Stomach (tissue), 19 donors: ENCODE measurements at places on chromosomes 16 and 17.

- H3K36me3 ChIP-seq = no peaks in the 10 kb centered on the region
- DNase-seq = no peak
- H3K4me3 ChIP-seq = no peak overlapping the region
- H3K27ac ChIP-seq = no peak overlapping the region
- no peaks in the 10 kb centered on the region for H3K27me3 ChIP-seq
- H3K4me1 ChIP-seq = no peaks in the 10 kb centered on the region
These were observed 20.0 kb downstream of the SLC38A8 start for GRCh38 chr16:84022644-84023043.

- H3K27me3 ChIP-seq = no peaks in the 10 kb centered on the region
- no peaks in the 10 kb centered on the region for H3K4me1 ChIP-seq
- H3K36me3 ChIP-seq = no peaks in the 10 kb centered on the region
- no peak overlapping the region for H3K4me3 ChIP-seq
- no peak for DNase-seq
These were observed 7.8 kb upstream of the SLC46A1 start for GRCh38 chr17:28413804-28414203.

- H3K27me3 ChIP-seq = no peaks in the 10 kb centered on the region
- peak; percentile 90 for DNase-seq
- H3K4me1 ChIP-seq = peaks cover 5% of the 10 kb centered on the region
- H3K4me3 ChIP-seq = no peak overlapping the region
- H3K27ac ChIP-seq = peak overlapping the region; percentile 54
These were observed 14.6 kb upstream of the CIITA start for GRCh38 chr16:10862438-10862837.

GRCh38 chr17:68732301-68732749 lies 131.2 kb upstream of the FAM20A start:
- no peaks in the 10 kb centered on the region for H3K36me3 ChIP-seq
- H3K4me3 ChIP-seq = no peak overlapping the region
- DNase-seq = no peak
- H3K27me3 ChIP-seq = no peaks in the 10 kb centered on the region
- peaks cover 4% of the 10 kb centered on the region for H3K4me1 ChIP-seq

DNA sequence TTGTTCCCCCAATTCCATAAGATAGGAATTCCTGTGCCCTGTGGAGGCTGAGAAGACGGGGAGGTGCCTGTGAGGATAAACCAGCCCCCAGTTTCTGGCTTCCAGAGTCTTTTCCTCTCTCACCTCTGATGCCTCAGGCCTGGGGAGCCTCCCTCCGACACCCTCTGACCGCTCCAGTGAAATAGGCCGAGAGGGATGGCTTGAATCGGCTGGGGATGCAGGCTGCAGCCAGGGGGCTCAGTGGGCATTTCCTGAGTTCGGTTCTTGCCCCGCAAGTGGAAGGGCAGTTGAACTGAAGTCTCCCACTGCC lies 339.4 kb downstream of the SEC14L1 start:
- no peaks in the 10 kb centered on the region for H3K27me3 ChIP-seq
- H3K36me3 ChIP-seq = peaks cover 29% of the 10 kb centered on the region
- no peak overlapping the region for H3K27ac ChIP-seq
- H3K4me3 ChIP-seq = no peak overlapping the region
- H3K4me1 ChIP-seq = peaks cover 78% of the 10 kb centered on the region

- peak; percentile 38 for DNase-seq
- no peaks in the 10 kb centered on the region for H3K27me3 ChIP-seq
- H3K4me1 ChIP-seq = no peaks in the 10 kb centered on the region
- peaks cover 71% of the 10 kb centered on the region for H3K36me3 ChIP-seq
- H3K4me3 ChIP-seq = no peak overlapping the region
These were observed 37.2 kb downstream of the SIAH1 start for GRCh38 chr16:48347980-48348379.

DNA sequence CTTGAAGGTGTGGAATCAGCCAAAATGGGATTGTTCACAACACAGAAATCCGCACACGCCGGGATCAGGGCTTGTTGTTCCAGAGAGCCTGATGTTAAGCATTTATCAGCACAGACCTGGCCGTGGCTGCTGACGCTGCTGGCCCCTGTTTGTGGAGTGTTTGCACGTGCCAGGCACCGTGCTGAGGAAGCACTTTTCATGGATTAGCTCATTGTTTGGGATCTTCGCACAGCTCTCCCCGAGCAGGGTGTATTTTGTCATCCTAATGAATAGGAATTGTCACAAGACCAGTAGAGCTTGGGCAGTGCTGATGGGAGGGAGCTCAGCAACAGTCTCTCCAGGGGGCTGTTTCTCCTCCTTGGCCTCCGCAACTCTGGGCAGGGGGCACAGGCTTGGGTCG lies 160.4 kb upstream of the PLCG2 start:
- peak; percentile 66 for DNase-seq
- H3K4me1 ChIP-seq = peaks cover 25% of the 10 kb centered on the region
- no peaks in the 10 kb centered on the region for H3K27me3 ChIP-seq

DNA sequence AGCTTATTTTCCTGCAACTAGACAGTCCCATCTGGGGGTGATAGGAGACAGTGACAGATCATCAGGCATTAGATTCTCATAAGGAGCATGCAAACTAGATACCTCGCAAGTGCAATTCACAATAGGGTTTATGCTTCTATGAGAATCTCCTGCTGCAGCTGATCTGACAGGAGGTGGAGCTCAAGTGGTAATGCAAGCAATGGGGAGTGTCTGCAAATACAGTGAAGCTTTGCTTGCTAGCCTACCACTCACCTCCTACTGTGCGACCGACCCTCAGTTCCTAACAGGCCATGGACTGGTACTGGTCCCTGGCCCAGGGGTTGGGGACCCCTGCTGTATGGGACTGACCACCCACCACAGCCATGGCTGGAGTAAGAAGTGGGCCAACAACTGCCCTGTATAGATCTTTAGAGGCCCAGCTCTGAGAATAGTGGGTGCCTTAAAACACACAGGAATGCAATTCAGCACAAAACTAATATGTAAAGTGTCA lies 26.0 kb upstream of the IRX3 start:
- H3K27me3 ChIP-seq = no peaks in the 10 kb centered on the region
- no peaks in the 10 kb centered on the region for H3K36me3 ChIP-seq
- no peaks in the 10 kb centered on the region for H3K4me1 ChIP-seq
- no peak for DNase-seq

DNA sequence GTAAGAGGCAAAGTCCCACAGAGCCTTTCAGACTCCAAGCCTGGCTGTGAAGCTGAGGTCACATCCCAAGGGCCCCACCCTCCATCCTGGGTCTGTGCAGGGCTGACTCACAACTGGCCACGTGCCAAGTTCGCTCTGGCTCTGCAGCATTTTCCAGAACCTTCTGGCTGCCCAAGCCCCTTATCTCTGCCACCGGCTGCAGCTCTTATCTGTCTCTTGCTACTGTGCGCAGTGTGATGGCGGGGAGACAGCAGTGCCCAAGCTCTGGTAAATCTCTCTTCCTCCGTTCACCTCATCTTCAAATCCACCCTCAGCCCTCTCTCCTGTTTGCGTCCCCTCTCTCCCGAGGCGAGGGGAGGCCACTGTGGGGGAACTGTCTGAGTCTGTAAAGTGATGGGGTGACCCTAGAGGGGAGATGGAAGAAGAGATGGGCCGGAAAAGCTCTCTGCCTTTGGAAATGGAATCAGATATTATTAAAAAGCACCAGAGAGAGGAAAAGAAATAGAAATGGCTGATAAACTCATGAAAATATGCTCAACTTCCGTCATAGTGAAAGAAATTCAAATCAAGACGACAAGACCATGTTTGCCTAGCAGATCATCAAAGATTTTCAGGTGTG lies 162.7 kb upstream of the CDC42EP4 start:
- H3K4me3 ChIP-seq = no peak overlapping the region
- DNase-seq = peak; percentile 79
- peak overlapping the region; percentile 7 for H3K27ac ChIP-seq
- H3K4me1 ChIP-seq = peaks cover 6% of the 10 kb centered on the region
- H3K27me3 ChIP-seq = no peaks in the 10 kb centered on the region

GRCh38 chr17:63082273-63082861 lies 116.3 kb downstream of the TANC2 start:
- DNase-seq = no peak
- no peaks in the 10 kb centered on the region for H3K27me3 ChIP-seq
- no peak overlapping the region for H3K4me3 ChIP-seq
- no peaks in the 10 kb centered on the region for H3K36me3 ChIP-seq
- H3K4me1 ChIP-seq = peaks cover 5% of the 10 kb centered on the region
- H3K27ac ChIP-seq = no peak overlapping the region

DNA sequence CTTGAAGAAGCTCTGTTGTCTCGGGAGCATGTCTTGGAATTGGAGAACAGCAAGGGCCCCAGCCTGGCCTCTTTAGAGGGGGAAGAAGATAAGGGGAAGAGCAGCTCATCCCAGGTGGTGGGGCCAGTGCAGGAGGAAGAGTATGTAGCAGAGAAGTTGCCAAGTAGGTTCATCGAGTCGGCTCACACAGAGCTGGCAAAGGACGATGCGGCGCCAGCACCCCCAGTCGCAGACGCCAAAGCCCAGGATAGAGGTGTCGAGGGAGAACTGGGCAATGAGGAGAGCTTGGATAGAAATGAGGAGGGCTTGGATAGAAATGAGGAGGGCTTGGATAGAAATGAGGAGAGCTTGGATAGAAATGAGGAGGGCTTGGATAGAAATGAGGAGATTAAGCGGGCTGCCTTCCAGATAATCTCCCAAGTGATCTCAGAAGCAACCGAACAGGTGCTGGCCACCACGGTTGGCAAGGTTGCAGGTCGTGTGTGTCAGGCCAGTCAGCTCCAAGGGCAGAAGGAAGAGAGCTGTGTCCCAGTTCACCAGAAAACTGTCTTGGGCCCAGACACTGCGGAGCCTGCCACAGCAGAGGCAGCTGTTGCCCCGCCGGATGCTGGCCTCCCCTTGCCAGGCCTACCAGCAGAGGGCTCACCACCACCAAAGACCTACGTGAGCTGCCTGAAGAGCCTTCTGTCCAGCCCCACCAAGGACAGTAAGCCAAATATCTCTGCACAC lies 21.2 kb downstream of the AKAP1 start:
- peak overlapping the region; percentile 72 for H3K27ac ChIP-seq
- no peak for DNase-seq
- H3K4me1 ChIP-seq = peaks cover 79% of the 10 kb centered on the region
- no peak overlapping the region for H3K4me3 ChIP-seq
- H3K27me3 ChIP-seq = no peaks in the 10 kb centered on the region

- no peaks in the 10 kb centered on the region for H3K27me3 ChIP-seq
- no peak for DNase-seq
- H3K4me3 ChIP-seq = no peak overlapping the region
- peaks cover 6% of the 10 kb centered on the region for H3K4me1 ChIP-seq
- H3K27ac ChIP-seq = no peak overlapping the region
- no peaks in the 10 kb centered on the region for H3K36me3 ChIP-seq
These were observed 130.1 kb upstream of the TMEM97 start for GRCh38 chr17:28188841-28189263.

GRCh38 chr17:78822552-78822951 lies 18.1 kb downstream of the USP36 start:
- peaks cover 100% of the 10 kb centered on the region for H3K36me3 ChIP-seq
- DNase-seq = no peak
- no peaks in the 10 kb centered on the region for H3K27me3 ChIP-seq
- H3K4me3 ChIP-seq = no peak overlapping the region

DNA sequence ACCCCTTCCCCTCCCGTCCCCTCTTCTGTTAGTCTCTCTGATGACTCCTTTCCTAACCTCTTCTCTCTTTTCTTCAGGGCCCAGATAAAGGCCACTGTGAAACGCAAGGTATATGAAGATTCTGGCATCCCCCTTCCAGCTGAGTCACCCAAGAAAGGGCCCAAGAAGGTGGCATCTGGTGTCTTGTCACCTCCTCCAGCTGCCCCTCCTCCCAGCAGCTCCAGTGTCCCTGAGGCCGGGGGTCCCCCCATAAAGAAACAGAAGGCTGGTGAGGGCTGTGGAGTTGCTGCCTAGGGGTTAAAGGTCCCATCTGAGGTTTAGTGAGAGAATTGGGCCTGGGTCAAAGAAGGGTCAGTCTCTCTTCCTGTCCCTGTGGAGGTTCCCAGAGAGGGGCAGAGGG lies 4.0 kb downstream of the RNASEK start:
- peak overlapping the region; percentile 99 for H3K27ac ChIP-seq
- H3K4me3 ChIP-seq = no peak overlapping the region
- H3K4me1 ChIP-seq = peaks cover 67% of the 10 kb centered on the region

GRCh38 chr17:226108-227077 lies 44.9 kb upstream of the DOC2B start:
- H3K4me3 ChIP-seq = no peak overlapping the region
- H3K4me1 ChIP-seq = no peaks in the 10 kb centered on the region
- no peaks in the 10 kb centered on the region for H3K36me3 ChIP-seq
- H3K27me3 ChIP-seq = no peaks in the 10 kb centered on the region
- H3K27ac ChIP-seq = no peak overlapping the region
- DNase-seq = no peak

GRCh38 chr17:15886804-15887203 lies 58.1 kb upstream of the ADORA2B start:
- no peak overlapping the region for H3K4me3 ChIP-seq
- no peak overlapping the region for H3K27ac ChIP-seq
- no peaks in the 10 kb centered on the region for H3K4me1 ChIP-seq

DNA sequence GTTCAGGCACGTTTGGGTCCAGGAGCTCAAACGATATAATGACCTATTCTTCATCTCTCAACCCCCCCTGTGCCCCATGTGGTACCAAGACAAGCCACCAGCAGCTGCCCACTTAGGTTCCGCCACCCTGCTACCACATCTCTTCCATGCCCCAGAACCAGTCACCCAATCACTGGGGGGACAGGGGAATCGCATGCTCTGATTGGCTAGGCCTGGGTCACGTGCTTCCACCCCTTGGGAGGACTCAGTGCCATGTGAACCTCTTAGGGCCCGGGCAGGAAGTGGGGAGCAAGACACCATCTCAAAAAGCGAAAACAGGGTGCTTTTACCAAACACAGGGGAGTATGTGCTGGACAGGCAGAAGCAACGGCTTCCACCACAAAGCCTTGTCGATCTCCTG lies 91.3 kb downstream of the KATNIP start:
- H3K36me3 ChIP-seq = no peaks in the 10 kb centered on the region
- H3K27ac ChIP-seq = no peak overlapping the region
- H3K27me3 ChIP-seq = no peaks in the 10 kb centered on the region
- H3K4me1 ChIP-seq = peaks cover 2% of the 10 kb centered on the region
- no peak for DNase-seq

DNA sequence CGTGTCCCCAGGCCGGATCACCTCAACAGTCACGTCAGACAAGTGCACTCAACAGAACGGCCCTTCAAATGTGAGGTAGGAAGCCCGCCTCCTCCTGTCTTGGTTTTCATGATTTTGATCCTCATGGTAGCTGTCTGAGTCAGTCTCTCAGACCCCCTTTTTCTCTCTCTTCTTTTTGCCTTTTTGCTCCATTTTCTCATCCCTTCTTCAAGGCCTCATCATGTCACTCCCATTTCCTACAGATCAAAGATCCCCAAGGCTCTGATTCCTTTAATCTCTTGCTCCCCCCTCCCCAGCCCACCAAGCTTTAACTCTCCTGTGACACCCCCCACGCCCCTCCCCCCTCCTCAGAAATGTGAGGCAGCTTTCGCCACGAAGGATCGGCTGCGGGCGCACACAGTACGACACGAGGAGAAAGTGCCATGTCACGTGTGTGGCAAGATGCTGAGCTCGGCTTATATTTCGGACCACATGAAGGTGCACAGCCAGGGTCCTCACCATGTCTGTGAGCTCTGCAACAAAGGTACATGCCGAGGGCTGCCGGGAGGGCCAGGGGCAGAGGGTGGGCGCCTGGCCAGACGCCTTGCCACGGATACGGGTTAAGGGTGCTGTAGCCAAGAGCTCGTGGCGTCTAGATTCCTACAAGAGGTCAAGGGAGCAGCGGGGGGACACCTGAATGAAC lies 2.0 kb downstream of the MAZ start:
- H3K27me3 ChIP-seq = peaks cover 19% of the 10 kb centered on the region
- peaks cover 21% of the 10 kb centered on the region for H3K36me3 ChIP-seq
- peaks cover 75% of the 10 kb centered on the region for H3K4me1 ChIP-seq
- H3K27ac ChIP-seq = peak overlapping the region; percentile 94
- peak; percentile 33 for DNase-seq
